ENCODE measurements at places on chromosomes 13 and 19.

GRCh38 chr19:13396250-13397080 lies 109.8 kb downstream of the CACNA1A start:
- no peak for DNase-seq

DNA sequence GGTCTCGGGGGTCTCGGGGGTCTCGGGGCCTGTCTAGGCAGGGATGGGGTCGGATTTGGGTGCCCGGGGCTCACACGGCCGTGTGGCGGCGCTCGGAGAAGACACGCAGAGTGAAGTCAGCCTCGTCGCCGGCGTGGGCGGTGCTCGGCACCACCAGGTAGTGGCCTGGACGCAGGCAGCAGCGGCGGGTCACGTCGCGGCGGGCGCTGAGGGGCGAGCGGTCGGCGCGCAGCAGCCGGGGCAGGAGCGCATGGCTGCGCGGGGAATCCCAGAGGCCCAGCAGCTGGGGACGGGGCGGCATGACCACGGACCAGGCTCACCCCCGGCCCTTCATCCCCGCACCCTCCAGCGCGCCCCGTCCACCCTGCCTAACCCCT lies 8.2 kb downstream of the CAPN12 start:
- DNase-seq: peak; percentile 60

GRCh38 chr19:31154021-31154420 lies 195.2 kb downstream of the TSHZ3 start:
- no peak for DNase-seq

- DNase-seq: no peak
Observed at GRCh38 chr13:36668316-36668715, 5.5 kb upstream of the SERTM1 start.

GRCh38 chr13:66200555-66200954 lies 1029.6 kb downstream of the PCDH9 start:
- no peak for DNase-seq

- peak; percentile 75 for DNase-seq
Observed at GRCh38 chr19:543910-544608, at the start of gene GZMM. Gene GZMM, plus strand, starts transcription at chr19:544053. Its CDS starts 19 bp downstream, at chr19:544072.

- no peak for DNase-seq
Observed at GRCh38 chr13:80527400-80527799, 186.5 kb upstream of the SPRY2 start.

DNA sequence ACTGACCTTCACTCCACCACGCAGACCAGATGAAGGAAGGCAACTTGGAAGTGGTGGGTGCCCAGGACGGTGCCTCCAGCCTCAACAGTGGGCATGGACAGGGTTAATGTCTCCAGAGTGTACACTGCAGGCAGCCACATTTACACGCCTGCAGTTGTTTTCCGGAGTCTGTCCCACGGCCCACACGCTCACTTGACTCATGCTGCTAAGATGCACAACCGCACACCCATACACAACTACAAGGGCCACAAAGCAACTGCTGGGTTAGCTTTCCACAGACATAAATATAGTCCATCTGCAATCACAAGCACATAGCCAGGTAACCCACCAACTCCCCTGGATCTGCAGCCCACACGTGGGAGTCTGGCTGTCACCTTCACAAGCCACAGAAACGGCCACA lies 12.6 kb upstream of the AXL start:
- no peak for DNase-seq

DNA sequence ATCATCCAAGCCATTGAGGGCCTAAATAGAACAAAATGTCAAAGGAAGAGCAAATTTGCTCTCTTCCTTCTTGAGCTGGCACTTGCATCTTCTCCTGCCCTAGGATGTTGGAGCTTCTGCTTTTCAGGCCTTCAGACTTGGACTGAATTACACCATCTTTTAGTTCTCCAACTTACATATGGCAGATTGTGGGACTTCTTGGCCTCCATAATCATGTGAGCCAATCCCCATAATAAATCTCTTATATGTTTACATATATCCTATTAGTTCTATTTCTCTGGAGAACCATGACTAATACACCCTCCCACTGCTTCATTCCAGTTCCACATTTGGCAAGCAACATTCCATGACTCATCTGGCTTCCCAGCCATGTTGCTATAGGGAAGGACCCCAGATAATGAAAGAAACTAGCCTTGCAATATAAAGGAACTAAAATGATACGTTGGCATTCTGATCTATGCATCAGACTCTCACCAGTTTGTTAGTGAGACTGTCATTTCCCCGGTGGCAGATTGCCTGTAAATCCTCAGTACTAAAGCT lies 11.0 kb upstream of the ACOD1 start:
- no peak for DNase-seq

- DNase-seq: no peak
Observed at GRCh38 chr19:11756965-11757364, 9.8 kb upstream of the ZNF441 start.

DNA sequence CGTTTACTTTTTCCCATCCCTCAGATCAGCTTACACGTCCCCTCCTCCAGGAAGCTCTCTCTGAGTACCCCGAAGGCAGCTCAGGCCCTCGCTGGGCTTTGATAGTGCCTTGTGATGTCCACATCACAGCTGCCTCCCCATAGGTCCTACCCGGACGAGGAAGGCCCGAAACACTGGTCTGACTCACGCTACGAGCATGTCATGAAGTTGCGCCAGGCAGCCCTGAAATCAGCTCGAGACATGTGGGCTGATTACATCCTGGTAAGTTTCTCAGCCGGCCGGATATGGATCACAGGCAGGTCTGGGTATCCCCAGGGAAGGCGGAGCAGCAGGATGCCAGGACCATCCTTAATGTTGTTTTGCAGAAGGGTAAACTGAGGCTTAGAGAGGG lies 4.8 kb downstream of the COLGALT1 start:
- DNase-seq: no peak

- DNase-seq: peak; percentile 49
Observed at GRCh38 chr19:54430306-54431254, 15.3 kb downstream of the TTYH1 start.

- DNase-seq: no peak
Observed at GRCh38 chr13:57672168-57672567, 40.6 kb downstream of the PCDH17 start.

DNA sequence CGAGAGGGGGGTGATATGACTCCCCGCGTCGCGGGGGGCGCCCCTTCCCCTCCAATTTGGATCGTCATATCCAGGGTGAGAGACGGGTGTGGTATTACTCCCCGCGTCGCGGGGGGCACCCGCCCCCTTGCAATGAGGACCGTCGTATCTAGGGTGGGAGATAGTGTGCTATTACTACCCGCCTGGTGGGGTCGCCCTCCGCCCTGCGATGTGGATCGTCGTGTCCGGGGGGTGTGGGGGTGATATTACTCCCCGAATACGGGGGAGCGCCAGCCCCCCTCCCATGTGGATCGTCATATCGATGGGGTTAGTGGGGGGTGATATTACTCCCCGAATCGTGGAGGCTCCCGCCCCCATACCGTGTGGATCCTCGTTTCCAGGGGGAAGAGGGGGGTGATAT lies 29.2 kb upstream of the RGCC start:
- peak; percentile 36 for DNase-seq

DNA sequence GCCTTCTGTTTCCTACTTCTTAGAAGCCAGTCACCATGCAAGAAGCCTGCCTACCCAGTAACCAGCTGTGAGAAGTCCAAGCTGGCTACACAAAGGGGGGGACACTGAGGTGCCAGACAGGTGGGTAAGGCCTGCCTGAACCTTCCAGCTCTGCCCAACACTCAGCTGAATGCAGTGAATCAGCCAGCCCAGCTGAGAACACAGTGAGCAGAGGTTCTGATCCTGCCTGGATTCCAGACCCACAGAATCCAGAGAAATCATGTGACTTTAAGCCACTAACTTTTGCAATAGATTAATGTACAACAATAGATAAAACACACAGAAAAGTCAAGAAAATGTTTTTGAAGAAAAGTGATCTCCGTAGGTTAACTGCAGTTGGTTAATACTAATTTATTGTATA lies 151.7 kb downstream of the EFNB2 start:
- DNase-seq: no peak

DNA sequence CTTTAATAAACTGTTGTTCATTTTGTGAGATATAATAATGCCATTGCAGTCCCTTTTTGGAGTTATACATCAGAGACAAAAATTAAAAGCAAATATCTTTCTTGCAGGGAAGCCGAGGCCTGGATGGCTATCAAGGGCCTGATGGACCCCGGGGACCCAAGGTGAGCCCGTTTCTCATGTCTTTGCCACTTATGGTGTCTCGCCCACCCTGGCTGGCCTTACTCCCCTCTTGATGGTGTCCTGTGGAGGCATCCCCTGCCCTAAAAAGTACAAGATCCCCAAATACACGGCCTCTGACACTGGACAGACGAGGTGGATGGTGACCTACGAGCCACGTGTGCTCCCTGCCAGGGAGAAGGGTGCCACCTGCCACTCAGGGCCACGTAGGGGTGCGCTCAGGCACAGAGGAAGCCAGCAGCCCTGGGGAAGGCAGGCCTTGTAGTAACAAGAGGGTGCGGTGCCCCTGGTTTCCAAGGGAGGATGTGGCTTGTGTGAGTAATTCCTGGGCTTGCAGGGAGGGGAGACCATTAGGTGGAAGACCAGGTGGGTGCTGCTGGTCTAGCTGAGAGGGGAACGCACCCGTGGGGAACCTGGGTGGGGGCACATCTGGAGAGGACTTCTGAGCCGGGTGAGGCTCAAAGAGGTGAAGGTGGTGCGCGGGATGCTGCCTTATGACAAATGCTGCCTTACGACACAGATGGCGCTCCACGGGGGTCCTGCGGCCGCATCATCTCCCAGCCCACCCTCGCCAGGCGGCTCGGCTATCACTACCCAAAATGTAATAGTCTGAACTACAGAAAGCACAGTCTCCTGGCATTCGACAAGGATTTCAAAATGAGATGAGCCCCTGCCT lies 115.6 kb downstream of the RAB20 start:
- DNase-seq: no peak

- no peak for DNase-seq
Observed at GRCh38 chr19:5934069-5934401, 20.0 kb downstream of the CAPS start.

DNA sequence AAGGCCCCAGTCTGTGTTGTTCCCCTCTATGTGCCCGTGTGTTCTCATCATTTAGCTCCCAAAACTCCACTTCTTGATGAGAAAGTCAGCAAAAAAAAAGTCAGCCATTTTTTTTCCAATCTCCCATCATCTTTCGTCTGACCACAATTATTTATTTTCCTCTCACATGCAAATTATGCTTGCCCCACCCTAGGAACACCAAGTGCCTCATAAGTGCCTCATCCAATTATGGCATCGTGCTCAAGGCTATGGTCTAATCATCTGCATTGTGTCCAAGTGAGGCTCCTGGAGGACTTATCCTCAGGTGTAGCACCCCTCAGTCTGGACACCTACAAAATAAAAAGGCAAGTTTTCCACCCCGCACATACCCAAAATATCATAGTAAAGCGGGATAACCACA lies 20.8 kb upstream of the IPO5 start:
- no peak for DNase-seq

DNA sequence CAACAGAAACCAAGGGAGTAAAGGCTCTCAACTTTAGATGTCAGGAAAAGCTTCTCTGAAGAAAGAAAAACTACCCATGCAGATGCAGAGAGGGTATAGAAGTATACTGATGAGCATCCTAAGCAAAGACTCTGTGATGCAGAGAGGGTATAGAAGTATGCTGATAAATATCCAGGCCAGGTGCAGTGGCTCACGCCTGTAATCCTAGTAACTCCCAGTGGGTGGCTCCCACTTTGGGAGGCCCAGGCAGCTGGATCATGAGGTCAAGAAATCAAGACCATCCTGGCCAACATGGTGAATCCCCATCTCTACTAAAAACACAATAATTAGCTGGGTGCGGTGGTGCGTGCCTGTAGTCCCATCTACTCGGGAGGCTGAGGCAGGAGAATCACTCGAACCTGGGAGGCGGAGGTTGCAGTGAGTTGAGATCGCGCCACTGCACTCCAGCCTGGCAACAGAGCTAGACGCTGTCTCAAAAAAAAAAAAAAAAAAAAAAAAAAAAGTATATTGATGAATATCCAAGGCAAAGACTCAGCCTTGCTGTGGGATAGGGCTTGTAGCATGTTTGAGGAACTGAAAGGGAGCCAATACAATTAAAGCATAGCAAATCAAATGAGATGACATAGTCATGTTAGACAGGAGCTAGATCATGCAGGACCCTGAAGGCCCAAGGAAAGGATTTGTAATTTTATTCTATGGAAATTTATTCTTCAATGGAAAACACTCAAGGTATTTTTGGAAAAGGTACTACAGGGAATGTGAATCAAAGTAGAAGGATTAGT lies 14.9 kb downstream of the UBL3 start:
- no peak for DNase-seq

- no peak for DNase-seq
Observed at GRCh38 chr13:35881360-35881759, 249.8 kb downstream of the DCLK1 start.

DNA sequence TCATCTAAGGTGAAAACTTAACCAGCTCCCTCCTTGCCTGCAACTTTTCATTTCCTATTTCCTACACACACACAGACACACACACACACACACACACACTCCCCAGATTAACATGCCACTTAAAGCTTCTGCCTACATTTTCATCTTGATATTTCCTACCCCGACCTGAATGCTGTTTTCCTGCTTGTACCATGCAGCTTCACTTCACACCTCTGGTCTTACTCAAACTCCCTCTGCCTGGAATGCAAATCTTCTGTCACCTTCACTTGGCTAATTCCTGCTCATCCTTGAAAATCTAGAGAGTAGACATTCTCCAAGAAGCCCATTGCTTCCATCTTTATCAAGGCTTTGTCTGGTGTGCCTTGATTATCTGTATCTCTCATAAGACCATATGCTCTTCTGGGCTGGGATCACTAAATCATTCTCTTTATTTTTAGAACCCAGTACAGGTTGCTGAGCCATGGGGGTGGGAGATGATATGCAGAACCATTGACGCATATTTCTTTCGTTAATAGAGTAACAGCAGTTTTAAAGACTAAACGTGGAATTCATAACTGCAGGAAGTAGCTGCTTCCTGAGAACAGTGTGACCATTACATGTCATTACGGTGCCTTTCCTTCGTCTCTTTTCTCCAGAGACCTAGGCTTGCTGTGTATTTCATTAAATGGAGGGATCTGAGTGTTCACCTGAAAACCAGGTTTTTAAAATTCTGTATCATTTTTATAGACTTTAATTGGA lies 37.7 kb downstream of the CNMD start:
- DNase-seq: no peak

DNA sequence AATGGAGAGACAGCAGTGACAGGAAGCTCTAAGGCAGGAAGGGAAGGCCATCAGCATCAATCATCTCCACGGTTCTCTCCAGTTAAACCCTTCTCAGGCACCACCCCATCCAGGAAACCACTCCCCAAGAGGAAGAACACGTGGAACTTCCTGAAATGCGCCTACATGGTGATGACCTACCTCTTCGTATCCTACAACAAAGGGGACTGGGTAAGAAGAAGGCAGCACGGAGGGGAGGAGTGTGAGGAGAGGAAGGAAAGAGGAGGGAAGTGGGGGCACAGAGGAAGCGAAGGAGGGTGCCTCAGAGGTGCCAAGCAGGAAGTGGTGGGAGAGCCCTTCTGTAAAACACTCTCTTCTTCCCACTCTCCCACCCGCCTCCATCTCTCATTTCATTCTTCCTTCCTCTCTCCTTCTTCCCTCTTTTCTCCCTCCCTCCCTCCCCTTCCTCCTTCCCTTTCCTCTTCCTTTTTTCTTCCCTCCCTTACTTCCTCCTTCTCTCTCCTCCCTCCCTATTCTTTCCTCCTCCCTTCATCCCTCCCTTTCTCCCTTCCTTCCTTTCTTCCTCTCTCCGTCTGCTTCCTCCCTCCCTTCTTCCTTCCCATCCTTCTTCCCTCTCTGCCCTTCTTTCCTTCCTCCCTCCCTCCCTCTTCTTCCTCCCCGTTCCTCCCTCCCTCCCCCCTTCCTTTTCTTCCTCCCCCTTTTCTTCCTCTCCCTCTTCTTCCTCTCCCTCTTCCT lies 12.6 kb downstream of the ZSCAN5A start:
- DNase-seq: no peak
